ENCODE measurements at places on chromosomes 4 and X. TPM values are rescaled to one million over a fixed set of nuclear protein-coding genes. Genes with fewer than 3 reads are reported as not detected.

- no peak for DNase-seq
Measured at GRCh38 chr4:162891788-162892707, 274.6 kb downstream of the NAF1 start.

The TMEM31 gene
- total RNA-seq: 0.63 TPM

The CXCL3 gene
- total RNA-seq: not detected

The KCNE5 gene
- total RNA-seq: not detected

GRCh38 chr4:99507762-99508161 lies 3.1 kb upstream of the C4orf17 start:
- no peak for DNase-seq

GRCh38 chrX:100964362-100964761 lies 5.1 kb upstream of the ARL13A start:
- DNase-seq: no peak

GRCh38 chr4:153099391-153100140 lies 104.7 kb upstream of the TRIM2 start:
- DNase-seq: no peak

The MCUB gene
- total RNA-seq: 57.3 TPM

The TLR3 gene
- total RNA-seq: 4.9 TPM

- no peak for DNase-seq
Measured at GRCh38 chr4:152478461-152479237, 57.2 kb downstream of the FBXW7 start.

The TLR2 gene
- 44.4 TPM for total RNA-seq

- peak; percentile 30 for DNase-seq
Measured at GRCh38 chr4:87851332-87851731, 18.6 kb downstream of the MEPE start.

- no peak for DNase-seq
Measured at GRCh38 chrX:19893727-19894126, 6.3 kb upstream of the SH3KBP1 start.

DNA sequence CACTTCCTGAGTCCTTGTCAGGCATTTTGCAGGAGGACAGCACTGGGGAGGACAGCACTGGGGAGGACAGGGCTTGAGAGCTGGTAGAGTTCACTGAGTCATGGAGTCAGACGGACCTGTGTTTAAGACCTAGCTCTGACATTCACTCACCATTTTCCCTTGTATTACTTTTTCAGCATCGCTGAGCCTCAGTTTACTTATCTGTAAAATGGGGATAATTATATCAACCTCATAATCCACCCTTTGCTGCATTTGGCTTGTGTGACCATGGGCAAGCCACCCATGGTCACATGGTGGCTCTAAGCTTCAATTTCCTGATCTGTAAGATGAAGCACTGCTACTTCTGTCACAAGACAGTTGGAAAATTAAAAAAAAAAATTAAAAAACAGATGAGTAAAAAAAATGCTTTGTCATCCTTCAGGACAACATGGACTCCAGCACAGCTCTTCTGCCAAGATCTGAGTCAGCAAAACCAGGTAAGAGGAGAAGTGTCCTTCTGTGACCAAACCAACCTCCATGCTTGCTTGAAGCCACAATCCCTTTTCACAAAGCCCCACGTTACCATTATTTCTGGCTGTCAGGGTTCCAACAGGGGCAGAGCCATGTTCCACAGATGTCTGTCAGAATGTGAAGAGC lies 275.5 kb downstream of the RAB28 start:
- DNase-seq: no peak

GRCh38 chrX:134774190-134775048 lies 116.1 kb upstream of the PLAC1 start:
- DNase-seq: no peak

- no peak for DNase-seq
Measured at GRCh38 chrX:48530736-48531135, 8.8 kb upstream of the TBC1D25 start.

The MND1 gene
- not detected for total RNA-seq

- no peak for DNase-seq
Measured at GRCh38 chr4:23946299-23946698, 56.5 kb upstream of the PPARGC1A start.

DNA sequence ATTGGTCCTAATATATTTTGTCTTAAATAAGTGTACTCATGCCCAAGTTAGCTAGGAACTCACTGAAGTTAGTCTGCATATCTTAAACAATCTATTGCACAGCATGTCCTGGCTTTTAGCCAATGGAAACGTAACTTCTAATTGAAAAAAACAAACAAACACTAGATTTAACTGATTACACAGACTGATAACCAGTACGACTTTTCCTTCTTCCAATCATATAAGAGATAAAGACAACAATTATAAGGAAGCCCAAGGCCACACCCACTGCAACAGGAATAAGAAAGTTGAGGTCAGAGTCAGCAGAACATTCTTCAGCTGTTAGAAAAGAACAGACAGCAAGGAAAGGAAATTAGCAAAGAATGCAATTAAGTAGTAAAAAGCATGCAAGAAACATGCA lies 40.8 kb downstream of the LAMP2 start:
- DNase-seq: no peak

- DNase-seq: no peak
Measured at GRCh38 chr4:184775854-184776555, 42.1 kb upstream of the CENPU start.

The C4orf17 gene
- total RNA-seq: not detected

The SLC9B1 gene
- 4.2 TPM for total RNA-seq

DNA sequence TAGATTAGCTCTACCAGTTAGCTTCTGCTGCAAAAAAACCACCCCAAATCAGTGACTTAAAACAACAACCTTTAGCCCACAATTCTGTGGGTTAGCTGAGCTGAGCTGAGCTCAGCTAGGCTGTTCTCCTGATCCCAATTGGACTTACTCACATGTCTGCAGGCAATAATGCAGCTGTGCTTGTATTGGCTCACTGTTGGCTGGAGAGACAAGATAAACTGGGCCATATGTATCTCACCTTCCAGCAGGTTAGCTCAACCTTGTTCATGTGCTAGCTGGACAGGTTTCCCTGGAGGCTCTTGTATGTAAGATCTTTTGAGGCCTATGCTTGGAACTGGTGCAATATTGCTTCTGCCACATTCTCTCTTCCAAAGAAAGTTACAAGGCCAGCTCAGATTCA lies 261.5 kb upstream of the ADGRL3 start:
- no peak for DNase-seq

The UBL4A gene
- total RNA-seq: 42.5 TPM

GRCh38 chr4:176380352-176381157 lies 60.8 kb downstream of the SPCS3 start:
- DNase-seq: no peak

GRCh38 chr4:3756343-3757059 lies 9.7 kb upstream of the ADRA2C start:
- DNase-seq: no peak

DNA sequence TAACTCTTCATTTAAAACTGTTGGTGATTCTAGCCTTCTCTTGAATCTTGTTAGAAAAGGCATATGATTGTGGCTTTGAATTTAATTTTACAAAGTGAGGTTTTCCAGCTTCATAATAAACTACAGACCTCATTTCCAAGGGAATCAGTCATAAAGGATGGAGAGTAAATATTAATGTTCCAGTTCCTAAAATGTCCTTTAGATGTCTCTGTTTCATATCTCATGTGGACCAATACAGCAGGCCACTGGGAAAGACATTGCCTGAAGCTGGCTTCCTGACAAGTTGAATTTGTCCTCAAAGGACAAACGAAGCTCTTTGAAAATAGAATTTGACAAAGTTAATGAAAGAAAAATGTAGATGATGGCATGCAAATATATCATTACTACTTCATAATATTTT lies 125.4 kb downstream of the ZNF330 start:
- DNase-seq: peak; percentile 19

The MYOZ2 gene
- 0.22 TPM for total RNA-seq

DNA sequence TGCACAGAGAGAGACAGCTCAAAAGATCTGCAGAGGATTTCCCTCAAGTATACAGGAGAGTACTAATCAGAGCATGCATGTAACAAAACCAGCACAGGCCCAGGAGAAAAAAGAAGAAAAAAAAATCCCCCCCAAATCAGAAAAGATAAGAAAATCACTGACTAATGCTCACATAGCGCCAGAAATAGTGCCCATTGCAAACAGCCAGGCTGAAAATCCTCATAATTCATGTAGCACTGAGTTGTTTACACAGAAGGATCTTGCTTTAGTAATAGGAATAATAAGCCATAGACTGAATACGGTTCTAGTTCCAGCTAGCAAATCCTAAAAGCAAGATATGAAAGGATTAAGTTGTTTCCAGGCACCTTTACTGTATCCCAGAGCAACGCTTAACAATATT lies 51.8 kb upstream of the MAGEC2 start:
- DNase-seq: no peak

GRCh38 chrX:261167-261918 lies 19.8 kb upstream of the PLCXD1 start:
- no peak for DNase-seq

- DNase-seq: no peak
Measured at GRCh38 chr4:39933671-39934590, 43.8 kb downstream of the PDS5A start.

DNA sequence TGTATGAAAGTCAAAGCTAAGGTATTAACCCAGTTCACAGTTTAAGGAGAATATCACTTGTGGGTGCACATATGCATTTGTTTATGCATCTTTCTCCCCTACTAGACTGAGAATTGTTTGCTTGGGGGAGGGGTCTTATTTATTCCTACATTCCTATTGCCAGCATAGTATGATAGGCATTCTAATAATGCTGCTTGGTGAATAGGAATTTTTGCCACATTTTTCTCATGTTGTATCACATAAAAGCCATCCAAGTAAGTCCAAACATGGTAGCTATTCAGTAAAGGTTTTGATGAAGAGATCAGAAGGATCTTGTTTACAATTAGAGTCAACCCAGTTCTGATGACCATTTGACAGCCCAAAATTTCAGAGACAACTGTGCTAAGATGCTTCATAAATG lies 48.6 kb downstream of the ASB9 start:
- no peak for DNase-seq

The ADAM29 gene
- not detected for total RNA-seq

GRCh38 chr4:176717237-176717636 lies 75.5 kb downstream of the VEGFC start:
- DNase-seq: no peak

GRCh38 chr4:13493793-13494192 lies 9.7 kb upstream of the RAB28 start:
- DNase-seq: no peak

- DNase-seq: no peak
Measured at GRCh38 chrX:36787752-36788151, 220.4 kb upstream of the FAM47C start.

GRCh38 chr4:61335241-61335763 lies 135.2 kb downstream of the ADGRL3 start:
- no peak for DNase-seq

The RPA4 gene
- 4.9 TPM for total RNA-seq

DNA sequence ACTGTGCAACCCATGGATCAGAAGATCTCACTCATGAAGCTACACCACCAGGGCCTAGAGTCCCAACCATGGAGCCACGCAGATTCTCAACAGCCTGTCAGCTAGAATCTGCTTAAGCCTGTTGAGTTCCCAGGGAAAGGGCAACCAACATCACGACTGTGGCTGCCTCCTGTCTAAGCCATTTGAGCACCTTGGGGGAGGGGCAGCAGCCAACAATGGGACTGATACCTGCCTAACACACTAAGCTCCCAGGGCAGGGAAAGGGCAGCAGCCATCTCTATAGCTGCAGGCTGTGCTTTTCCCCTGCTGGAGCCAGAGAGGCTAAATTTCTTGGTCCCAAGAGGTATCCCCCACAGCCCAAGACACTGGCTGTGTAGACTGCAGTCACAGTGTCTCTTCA lies 96.5 kb upstream of the TCEAL2 start:
- no peak for DNase-seq
